NCI-H526 treated with DMSO at 0.1 percent for 48 hours (cell line): ENCODE measurements at places on chromosomes 7 and 10.
A peak's percentile ranks its signal among the peaks of the same experiment; 100 is the strongest.

DNA sequence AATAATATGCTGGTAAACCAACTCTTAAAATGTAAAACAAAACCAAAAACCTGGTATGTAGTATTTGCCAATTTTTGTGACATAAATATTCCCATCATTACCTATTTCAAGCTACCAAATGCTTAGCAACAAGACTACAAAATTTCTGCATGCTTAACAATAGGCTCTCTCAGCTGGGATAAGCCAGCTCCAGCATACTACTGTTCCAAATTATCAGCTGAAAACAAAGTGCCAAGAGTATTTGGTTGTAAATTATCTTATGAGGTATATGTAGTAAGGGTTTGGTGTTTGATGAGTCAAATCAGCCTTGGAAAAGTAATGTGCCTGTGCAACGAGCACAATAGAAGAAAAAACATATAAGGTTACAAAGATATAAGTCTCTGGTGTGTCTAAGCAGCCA is 263.2 kb downstream of the HGF start:
- peak; percentile 96 for DNase-seq

GRCh38 chr10:84088626-84089025 is 50.7 kb upstream of the GHITM start:
- no peak for DNase-seq

GRCh38 chr7:134528749-134529148 is 1.4 kb downstream of the AKR1B10 start:
- no peak for DNase-seq

- DNase-seq, result no peak
These were observed 215.6 kb downstream of the DNAJB6 start for GRCh38 chr7:157552295-157552993.

- no peak for DNase-seq
These were observed 150.6 kb downstream of the DIP2C start for GRCh38 chr10:538895-539294.

DNA sequence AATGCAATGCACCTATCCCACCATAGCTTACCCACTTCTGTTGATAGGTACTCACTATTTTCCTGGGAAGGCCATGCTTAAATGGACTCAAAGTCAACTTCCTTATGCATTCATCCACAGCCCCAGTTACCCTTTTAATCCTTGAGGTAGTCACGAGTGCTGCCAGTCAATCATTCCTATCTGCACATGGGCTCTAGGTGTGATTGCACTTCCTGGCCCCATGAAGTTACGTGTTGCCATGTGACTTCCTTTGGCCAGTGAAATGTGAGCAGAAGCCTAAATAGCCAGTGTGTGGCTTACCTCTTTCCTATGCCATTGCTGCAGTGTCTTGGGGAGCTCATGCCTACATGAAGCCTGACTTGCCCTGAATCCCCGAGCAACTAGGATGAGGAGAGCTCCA is 23.5 kb upstream of the EIF5AL1 start:
- DNase-seq, result no peak

- no peak for DNase-seq
These were observed 568.1 kb upstream of the FOXK1 start for GRCh38 chr7:4113976-4114375.

- DNase-seq, result no peak
These were observed 235.7 kb downstream of the AGMO start for GRCh38 chr7:15326044-15326644.

- DNase-seq, result no peak
These were observed 549.5 kb upstream of the GRM3 start for GRCh38 chr7:86094166-86094669.

DNA sequence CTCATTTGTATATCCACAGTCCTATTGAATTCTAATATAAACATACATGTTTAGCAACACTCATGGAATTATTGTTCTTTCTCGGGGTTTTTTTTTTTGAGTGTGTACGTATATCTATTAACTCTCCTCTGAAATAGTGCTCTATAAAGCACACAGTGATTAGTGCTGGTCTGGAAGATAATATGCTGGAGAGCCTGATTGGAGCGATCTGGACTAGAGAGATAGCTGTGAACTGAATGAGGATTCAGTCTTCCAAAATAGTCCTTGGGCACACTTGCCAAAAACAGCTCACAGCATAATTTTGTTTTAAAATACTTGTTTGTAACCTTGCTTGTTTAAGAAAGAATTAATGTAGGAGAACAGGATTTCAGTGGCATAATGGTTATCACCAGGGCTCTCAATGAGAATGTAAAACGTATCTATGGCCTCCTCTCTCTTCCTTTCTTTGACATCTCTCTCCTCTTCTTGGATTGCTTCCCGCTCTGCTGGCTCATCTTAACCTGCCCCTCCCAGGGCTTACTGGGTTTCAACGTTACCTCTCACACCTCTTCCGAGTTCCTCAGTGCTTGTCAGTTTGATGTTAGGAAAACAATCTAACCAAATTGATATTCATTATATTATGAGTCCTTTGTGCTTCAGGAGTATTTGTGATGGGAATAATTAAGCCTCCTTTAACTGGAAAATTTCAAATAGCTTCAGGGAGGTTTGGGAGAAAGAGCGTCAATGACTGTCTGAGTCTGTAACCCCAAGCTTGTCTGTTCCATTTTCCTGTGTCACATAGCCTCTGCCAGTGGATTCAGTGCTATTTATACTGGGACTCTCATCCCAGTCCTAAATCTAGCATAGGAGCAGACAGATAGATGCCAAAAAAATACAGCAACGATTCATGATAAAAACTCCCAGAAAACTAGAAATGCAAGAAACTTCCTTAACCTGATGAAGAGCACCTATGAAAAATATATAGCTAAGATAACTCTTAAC is 16.2 kb upstream of the AGK start:
- DNase-seq, result no peak

GRCh38 chr10:3000048-3000447 is 67.3 kb upstream of the PFKP start:
- no peak for DNase-seq

GRCh38 chr10:18308600-18308999 is 168.4 kb downstream of the CACNB2 start:
- DNase-seq, result no peak

- DNase-seq, result no peak
These were observed 35.7 kb upstream of the EBLN1 start for GRCh38 chr10:22253580-22253882.

DNA sequence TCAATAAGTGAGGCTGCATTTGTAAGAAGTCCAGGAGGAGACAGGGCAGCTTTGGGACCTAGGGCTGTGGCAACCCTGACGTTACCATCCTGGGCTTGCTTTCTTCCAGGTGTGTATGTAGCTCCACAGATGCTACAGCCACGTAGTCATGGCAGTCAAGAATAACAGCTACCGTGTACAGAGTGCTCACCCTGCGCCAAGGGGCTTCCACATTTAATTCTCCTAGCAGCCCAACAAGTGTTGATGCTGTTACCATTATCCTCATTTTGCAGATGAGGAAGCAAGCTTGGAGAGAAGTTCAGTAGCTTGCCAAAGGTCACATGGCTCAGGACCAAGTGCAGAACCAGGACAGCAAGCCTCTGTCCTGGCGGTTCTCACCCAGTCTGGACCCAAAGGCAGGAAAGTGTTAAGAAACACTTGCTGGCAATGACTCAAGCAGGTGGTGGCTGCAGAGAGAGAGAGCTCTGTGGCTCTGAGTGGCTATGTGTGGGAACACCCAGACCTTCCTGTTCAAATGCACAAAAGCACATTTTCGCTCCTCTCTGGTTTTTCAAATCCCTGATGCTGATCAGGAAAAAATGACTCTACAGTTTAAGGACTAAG is 89.8 kb downstream of the CREM start:
- DNase-seq, result no peak
